ENCODE measurements at places on chromosomes 2 and 18.

DNA sequence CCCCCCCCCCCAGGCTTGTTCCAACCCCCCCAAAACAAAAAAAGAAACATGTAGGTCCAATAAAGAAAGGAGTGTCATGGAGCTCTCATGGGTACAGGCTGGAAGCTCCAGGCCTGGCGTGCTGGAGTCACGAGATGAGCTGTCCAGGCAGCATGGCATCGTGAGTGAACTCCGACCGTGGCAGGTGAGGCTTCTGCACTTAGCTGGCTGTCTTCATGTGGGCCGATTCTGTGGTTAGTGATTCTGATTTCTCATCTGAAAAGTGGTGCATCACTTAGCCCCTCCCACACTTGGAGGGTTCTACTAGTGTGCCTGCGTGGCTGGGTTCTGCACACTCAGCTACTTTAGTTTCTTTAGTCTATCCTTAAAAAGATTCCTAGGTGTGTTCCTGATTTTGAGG, 126.4 kb upstream of the MGAT5 start:
- DNase-seq, result peak; percentile 65

DNA sequence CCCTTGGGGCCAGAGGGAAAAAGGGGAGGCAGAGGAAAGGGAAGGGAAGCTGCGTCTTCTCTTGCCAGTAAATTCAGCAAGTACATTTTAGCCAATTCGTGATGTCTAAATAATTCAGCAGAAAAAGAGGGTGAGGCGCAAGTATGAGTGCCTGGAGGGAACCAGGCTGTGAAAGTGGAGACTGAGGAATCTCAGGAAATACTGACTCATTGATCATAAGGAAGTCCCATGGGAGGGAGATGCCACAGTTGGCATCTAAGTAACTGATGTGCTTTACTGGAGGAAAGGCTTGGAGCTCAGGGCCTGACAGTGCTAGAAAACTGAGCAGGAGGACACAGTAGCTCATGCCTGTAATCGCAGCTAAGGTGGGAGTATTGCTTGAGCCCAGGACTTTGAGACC, 31.1 kb downstream of the KIF5C start:
- DNase-seq, result no peak

DNA sequence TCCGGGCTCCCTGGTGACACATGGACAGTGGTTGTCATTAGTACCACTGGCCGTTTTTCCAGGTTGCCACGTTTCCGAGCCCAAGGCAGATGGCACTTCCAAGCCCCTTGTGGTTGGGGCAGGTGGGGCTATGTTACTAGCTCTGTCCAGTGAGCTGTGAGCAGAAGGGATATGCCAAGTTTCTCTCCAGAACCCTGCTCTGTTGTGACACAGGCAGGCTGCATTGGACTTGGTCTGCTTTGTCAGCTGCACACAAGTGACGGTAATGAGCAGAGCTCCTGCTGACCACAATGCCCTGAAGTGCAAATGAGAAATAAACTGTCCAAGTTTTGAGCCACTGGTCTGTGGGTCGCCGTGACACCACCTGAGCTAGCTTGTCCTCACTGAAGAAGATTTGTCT, 118.8 kb downstream of the GYPC start:
- no peak for DNase-seq

DNA sequence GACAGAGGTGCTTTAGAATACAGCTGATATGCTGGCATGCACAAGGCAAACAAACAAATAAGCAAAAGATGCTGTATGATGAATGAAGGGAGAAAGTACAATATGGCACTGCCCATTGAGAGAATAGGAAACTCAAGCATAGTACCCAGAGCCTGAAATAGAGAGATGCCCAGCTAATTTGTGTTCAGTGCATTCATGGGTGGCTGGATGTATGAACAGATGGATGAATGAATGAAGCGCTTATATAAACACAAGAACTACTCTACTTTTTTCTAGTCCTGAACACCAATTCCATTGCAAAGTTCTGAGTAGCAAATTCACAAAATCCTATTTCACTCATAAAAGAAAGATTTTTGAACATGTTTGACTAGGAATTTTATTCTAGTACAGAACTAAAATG, 756.3 kb downstream of the SATB2 start:
- DNase-seq, result no peak

DNA sequence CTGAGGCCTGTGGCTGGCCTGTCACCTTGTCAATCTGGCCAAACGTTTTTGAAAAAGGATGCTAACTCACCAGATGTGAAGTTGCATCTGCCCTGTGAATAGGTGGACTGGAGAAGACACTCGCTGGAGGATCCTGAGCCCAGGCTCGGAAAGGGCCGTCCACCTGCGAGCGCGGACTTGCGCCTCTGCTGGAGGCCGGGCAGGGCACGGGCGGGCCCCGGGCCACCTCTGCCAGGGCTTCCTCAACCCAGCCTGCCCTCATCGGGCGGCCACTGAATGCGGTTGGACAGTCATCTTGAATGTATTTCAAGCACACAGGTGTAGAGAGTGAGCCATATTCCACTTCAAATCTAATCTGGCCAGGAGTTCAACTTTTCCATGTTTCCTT, 83.9 kb downstream of the FAM210A start:
- no peak for DNase-seq

DNA sequence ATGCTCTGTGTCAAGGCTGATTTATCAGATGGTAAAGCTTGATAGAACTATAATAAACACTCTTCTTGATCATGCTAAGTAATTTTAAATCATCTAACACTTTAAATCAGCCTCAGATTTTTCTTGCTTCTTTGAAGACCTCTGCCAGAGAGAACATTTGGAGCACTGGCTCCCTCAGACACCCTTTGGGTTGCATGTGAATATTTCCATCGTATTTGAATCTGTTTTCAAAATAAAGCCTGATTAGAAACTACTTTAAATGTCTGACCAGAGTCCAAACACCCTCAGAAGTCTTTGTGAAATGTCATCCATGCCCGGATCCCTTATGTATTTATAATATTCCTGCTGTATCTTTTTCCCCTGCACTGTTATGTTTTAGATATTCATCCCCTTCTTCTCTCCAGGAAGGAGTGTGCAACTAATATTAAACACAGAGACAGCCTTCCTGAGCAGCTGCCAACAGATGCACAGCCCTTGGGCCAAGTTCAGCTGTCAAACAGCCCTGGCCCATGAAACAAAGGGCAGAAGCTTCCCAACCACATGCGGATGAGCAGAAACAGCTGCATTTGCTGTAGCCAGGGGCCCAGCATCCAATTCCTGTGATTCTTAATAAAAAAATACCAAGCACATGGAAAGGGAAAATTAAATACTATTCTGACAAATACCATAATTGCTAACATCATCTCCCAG, 46.5 kb downstream of the DPP10 start:
- DNase-seq, result no peak

DNA sequence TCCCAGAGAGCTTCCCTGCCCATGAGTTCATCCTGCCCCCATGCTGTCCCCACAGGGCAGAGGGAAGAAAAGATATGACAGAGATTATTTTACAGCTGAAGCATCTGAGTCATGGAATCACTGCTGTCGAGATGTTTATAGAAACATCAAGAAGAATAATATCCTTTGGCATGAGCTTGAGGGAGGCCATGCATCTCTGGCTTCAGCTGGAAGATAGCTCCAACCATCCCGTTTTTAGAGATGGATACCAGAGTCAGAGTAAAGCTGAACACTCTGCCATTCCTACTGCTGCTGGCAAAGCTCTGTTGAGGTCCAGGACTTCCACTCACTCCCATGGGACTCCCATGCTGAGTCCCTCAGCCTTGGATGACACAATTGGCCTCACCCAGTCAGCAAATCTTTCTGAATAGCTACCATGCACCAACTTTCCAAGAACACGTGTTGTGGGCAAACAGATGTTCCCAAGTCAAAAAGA, 167.8 kb downstream of the TTC32 start:
- DNase-seq, result no peak

DNA sequence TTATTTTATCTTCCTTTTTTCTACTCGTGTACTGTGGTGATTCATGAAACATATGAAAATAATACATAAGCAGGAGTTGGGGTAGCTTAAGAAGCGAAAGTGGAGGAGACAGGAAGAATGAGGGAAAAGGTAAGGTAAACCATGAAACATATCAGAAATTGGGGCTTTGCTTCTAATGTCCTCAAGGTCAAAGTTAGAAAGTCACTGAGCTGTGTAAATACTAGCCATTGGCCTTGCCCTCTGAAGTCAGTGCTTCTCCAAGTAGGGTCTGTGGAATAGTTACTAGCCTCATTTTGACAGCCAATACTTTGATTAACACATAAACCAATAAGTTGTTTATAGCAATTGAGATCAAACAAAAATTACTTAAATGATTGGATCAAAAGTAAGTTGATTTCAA, 117.2 kb downstream of the MAP4K4 start:
- no peak for DNase-seq

GRCh38 chr2:241729868-241730267, 4.6 kb upstream of the D2HGDH start:
- no peak for DNase-seq

DNA sequence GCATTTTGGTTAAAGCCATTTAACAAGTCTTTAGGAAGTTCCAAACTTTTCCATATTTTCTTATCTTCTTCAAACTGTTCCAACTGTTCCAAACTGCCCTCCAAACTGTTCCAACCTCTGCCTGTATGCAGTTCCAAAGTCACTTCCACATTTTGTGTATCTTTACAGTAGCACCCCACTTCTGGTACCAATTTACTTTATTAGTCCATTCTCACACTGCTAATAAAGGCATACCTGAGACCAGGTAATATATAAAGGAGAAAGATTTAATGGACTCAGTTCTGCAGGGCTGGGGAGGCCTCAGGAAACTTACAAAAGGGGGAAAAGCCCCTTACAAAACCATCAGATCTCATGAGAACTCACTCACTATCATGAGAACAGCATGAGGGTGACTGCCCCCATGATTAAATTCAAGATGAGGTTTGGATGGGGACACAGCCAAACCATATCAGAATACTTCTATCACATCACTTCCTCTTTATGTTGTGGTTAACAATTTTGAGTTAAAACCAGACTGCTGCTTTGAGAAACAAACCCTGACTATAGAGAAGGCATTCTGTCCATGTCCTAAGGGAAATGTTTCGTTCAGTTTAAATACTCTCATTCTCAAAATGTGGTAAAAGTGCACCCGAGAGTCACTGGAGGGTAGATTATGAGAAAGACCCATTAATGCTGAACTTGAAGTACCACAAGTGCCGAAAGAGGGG, 11.0 kb downstream of the IL18R1 start:
- DNase-seq, result peak; percentile 10

- DNase-seq, result no peak
Observed at GRCh38 chr2:124698979-124699565, 674.0 kb downstream of the CNTNAP5 start.

DNA sequence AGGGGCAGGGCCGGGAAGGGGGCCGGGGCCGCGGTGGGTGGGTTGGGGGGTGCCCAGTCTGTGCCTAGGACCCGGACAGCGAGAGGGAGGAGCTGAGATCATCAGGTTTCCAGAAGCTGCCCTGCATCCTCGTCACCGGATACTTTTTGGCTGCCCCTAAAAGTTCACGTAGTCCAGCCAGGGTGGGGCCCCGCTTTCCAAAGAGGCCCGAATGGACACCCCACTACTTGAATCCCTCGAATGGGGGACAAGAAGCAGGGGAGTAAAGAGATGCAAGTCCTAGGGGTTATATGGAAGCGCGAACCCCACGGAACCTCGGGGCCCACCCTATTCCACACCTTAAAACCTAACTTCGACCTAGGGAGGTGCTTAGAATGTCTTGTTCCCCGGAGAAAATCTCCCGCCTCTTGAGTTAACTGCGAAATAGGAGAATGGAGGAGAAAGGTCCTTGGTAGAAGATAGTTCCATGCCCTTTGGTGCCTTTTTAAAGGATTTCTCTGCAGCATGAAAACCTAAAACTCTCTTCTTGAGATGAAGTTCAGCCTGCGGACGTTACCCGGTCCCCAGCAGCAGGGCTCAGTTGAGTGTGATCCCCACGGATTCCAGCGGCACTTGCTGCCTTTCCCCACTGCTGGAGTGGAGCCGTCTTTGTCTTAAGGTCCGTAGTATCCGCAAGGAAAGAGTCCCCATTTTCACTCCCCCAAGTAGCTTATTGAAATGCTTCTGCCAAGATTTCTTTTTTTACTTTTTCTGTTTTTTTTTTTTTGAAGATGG, 2.1 kb upstream of the RNF152 start:
- DNase-seq, result no peak

DNA sequence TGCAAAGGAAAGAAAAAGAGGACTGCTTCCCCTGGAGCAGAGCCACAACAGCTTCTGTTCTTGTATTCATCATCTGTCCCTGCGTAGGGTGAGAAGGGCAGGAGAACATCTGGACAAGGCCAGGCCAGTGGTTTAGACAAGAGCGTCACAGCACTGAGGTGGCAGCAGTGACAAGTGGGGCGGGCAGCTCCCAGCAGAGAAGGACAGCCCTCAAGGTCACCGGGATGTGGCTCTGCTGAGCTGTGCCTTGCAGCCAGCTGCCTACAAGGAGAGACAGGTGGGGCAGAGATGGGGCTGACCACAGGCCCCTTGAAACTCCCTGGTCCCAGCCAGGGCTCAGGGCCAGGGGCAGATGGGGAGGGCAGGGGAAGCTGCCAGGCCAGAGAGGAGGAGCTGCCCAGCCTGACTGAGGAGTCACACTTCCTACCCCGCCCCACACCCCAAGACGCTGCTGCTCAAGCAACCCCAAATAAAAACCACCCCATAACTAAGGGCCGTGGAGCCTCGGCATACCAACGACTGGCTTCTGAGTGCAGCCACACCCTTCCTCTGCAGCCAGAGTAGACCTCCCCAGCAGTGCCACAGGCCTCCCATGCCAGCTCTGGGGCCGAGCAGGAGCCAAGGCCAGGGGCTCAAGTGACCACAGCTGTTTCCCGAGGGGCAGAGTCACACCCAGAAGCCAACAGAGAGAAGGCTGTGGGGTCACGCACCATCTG, 5.4 kb downstream of the RAB11FIP5 start:
- no peak for DNase-seq

DNA sequence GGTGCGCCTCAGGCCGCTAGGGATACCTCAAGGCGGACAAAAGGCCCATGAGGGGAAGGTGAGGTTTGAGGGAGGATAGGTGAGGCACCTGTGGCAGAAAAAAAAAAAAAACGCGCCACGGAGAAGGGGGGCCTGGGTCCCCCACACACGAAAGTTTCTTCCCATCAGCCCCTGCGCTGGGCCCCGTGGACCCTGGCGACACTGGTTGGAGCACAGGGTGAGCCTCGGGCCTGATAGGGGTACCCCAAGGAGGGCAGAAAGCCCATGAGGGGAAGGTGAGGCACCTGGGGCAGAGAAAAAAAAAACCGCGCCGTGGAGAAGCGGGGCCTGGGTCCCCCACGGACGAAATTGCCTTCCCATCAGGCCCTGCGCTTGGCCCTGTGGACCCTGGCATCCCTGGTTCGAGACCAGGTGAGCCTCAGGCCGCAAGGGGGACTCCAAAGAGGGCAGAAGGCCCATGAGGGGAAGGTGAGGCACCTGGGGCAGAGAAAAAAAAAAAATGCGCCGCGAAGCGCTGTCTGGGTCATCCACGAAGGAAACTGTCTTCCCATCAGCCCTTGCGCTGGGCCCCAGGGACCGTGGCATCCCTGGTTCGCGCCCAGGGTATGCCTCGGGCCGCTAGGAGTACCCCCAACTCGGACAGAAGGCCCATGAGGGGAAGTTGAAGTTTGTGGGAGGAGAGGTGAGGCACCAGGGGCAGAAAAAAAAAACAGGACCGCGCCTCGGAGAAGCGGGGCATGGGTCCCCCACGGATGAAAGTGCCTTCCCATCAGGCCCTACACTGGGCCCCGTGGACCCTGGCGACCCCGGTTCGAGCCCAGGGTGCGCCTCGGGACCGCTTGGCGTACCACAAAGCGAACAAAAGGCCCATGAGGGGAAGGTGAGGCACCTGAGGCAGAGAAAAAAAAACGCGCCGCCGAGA, 226.2 kb downstream of the CCDC74A start:
- DNase-seq, result no peak

- no peak for DNase-seq
Observed at GRCh38 chr2:147917161-147917560, 72.3 kb downstream of the ACVR2A start.
